ENCODE measurements at places on chromosomes 12 and 14.

DNA sequence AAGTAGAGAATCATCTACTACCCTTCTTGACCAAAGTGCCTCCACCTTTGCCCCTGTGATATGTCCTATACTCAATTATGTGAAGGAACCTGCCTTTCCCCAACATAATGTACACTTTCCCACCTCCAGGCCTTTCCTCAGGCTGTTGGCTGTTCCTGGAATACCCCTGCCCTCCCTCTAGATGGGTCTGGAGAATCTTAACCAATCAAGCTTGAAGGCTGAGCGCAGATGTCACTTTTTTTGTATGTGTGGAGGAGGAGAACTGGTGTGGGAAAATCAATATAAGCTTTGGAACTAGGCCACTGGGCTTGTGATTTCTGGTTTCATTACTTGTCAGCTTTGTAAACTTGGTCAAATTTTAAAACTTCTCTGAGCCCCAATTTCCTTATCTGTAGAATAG, 4.7 kb downstream of the BMAL2 start:
- no peak for DNase-seq

GRCh38 chr12:95055057-95055456, 18.4 kb downstream of the NR2C1 start:
- DNase-seq: no peak

- no peak for DNase-seq
These were observed 234.7 kb upstream of the E2F7 start for GRCh38 chr12:77299910-77300669.

- no peak for DNase-seq
These were observed 147.4 kb downstream of the RASSF9 start for GRCh38 chr12:85688837-85689236.

DNA sequence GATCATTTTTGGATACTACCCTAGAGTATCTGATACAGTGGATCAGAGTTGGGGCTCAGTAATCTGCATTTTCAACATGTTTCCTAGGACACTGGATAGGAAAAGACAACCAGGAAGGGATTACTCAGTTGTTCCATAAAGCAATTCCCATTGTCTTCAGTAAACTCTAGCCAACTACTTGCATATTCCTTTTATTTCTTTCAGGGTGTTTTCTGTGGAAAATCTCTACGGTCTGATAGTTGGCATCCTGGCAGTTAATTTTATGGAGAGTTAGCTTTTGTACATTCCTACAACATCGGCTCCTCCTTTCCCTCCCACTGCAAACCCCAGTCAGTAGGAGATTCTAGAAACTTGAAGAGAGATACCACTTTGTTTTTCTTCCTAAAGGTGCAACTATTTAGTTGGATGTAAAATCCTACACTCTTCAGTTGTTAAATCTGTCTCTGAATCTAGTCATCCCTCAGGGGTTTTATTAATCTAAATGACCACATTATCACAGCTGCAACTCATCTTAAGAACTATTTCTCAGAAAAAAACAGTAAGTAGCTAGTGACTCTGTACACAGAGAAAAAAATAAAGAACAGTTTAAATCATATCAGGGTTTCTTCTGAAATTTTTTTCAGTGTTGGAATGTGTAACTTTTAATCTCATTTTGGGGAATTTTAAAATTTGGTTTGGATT, 103.9 kb downstream of the PDE3A start:
- DNase-seq: no peak

- no peak for DNase-seq
These were observed 206.4 kb upstream of the ALG10B start for GRCh38 chr12:38110026-38110699.

- DNase-seq: no peak
These were observed 982 bp downstream of the RBMS2 start for GRCh38 chr12:56522411-56523193.

Data from stimulated activated CD4-positive, alpha-beta T cell treated with anti-CD3 and anti-CD28 coated beads, Interleukin-4, amount 100 ng/mL, for 4 hours (primary cell).